ENCODE measurements at places on chromosomes 4 and X.

DNA sequence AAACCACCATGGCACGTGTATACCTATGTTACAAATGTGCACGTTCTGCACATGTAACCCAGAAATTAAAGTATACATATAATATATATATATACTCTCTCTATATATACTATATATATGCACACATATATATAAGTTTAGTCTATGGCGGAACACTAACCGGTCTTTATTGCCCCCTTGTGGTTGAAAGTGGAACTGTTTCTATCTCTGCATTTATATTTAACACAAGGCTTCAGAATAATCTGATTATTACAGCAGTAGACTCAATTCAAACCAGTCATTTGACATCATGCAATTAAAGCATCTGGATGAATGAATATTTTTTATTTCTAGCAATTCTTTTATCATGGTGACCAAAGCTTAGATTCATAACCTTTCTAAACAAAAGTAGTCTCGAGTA is 14.6 kb downstream of the RAB9B start:
- no peak for DNase-seq

- no peak for DNase-seq
Observed at GRCh38 chr4:40369437-40370274, 34.5 kb downstream of the CHRNA9 start.

GRCh38 chr4:137156807-137157206 is 375.5 kb downstream of the PCDH18 start:
- no peak for DNase-seq

DNA sequence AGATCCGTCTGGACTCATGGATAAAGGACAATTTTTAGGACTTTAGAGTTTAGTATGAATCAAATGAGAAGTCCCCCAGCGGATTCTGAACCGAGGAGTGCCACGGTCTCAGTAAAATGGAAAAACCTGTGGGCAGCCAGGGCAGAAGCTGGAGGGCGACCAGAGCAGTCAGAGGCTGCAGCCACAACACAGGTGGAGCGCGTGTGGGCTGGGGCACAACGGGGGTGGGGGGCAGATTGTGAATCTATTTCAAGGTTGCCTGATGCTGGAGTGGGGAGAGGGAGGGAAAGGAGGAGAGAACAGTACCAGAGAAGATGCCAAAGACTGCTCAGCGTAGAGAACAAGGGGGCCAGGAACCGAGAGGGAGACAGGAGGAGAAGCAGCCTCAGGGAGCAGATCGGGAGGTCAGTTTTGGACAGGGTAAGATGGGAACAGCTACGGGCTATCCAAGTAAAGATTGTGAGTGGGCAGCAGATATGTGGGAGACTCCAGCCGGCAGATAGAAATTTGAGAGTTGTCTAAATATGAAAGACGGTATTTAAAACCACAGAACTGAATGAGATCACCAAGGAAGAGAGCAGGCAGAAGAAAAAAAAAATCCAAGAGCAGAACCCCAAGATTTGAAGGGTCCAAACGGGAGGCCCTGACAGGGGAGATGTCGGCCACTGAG is 9.5 kb downstream of the FAT1 start:
- DNase-seq = no peak

DNA sequence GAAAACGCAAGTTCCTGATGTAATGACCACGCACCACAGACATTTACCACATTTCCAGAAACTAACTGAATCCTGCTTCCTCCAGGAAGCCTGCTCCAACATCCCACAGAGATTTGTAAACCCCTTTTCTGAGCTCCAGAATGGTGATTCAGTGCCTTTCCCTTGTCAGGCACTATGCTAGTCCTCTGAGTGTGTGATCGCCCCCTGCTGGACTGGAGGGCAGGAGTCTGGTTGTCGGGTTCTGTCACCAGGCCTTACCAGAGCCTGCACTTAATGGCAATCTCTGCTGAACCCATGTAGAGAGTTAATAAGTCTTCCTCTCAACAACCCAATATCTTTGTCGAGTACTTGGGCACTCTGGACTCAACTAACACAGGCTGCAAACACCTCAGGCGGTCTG is 14.5 kb upstream of the KDM5C start:
- no peak for DNase-seq

- peak; percentile 68 for DNase-seq
Observed at GRCh38 chr4:141132072-141132708, 1.1 kb downstream of the RNF150 start.

GRCh38 chr4:158826882-158827281 is 58.1 kb downstream of the FNIP2 start:
- DNase-seq = no peak
